Right renal cortex interstitium (tissue), 3 donors: ENCODE measurements at places on chromosomes 1 and 21.

GRCh38 chr1:245156736-245157505, 2.1 kb downstream of the KIF26B start:
- DNase-seq, result no peak

- DNase-seq, result no peak
Measured at GRCh38 chr1:30310966-30311742, 412.2 kb downstream of the MATN1 start.

DNA sequence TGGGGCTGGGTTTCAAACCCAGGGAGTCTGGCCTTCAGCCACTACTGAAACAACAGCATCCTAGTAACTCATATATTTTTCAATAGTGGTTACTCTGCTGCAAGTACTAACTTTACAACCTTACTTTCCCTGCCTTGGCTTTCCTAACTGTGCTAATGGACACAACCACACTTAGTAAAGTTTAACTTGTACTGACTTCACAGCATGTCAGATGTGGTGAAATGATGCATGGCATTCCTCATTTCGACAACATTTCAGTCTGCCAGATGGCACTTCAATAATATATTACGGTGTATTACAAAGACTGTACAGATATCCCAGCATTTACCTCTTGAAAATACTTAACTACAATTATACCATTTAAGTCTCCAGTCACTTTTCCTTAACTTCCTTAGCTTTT, 27.8 kb downstream of the LRRC7 start:
- no peak for DNase-seq

GRCh38 chr1:6438047-6438525, 13.5 kb downstream of the ESPN start:
- no peak for DNase-seq
